ENCODE measurements at places on chromosomes 16 and 17.

DNA sequence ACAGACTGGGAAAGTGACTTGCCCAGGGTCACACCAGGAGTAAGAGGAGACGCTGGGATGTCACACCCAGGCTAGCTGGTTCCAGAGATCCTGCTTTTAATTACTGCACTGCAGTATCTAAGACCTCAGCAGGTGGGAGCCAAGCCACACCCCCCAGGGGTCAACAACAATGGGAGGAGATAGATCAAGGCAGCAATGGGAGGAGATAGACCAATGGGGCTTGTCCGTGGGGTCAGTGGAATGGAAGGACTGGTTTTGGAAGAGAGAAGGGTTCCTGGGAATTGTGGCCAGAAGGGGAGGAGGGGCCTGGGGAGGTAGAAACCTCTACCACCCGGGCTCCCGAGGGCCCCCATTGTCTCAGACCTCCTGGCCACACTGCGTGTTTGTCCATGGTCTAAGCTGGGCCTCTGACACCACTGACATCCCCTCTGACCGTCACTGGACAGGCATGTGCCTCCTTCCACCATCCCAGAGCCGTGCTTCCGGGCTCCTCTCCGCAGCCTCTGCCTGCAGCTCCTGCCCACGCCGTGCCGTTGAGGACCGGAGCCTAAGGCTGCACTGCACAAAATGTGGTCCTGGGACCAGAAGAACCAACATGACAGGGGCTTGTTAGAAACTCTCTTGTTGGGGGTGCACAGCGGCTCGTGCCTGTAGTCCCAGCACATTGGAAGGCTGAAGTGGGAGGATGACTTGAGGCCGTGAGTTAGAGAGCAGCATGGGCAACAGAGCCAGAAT lies 69.8 kb upstream of the RPH3AL start:
- no peak for DNase-seq

DNA sequence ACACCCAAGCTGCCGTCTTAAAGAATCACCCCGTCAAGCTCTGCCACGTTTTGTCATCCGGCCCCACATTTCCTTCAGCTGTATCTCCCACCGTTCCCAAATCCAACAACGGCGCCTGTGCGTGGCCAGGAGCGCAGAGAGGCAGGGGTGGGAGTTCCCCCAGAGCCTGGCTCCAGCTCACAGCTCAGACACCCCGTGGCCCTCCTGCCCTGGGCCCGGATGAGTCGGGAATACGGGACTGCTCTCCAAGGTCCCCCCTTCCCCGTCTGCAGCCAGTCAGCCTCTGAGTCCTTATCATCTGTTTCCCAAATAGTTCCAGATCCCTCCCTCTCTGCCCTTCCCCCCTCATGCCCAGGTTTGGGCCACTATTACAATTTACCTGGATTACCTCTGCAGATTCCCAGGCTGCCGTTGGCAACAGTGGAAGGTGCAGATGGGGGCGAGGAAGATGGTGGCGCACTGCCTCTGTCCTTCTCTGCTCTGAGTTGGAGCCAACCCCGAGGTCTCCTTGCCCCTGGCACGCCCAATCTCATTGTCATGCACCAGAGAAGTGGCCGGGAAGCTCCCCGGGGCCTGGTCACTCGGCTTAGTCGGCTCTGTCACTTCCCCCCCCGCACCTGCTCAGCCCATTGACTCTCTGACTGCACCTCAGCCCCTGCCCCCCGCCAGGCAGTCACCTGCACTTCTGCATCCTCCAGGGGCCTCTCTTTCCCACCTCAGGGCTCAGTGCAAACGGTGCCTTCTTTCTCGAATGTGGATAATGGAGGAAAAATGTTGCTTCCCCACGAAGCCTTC lies 18.3 kb upstream of the RPTOR start:
- DNase-seq = no peak

DNA sequence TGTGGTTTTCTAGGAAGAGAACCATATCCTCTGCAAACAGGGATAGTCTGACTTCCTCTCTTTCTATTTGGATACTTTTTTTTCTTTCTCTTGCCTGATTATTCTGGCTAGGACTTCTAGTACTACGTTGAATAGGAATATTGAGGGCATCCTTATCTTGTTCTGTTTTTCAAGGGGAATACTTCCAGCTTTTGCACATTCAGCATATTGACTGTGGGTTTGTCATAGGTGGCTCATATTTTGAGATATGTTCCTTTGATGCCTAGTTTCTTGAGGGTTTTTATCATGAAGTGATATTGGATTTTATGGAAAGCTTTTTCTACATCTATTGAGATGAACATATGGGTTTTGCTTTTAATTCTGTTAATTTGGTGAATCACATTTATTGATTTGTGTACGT lies 269.8 kb downstream of the MAP2K6 start:
- DNase-seq = no peak

- DNase-seq = no peak
Observed at GRCh38 chr17:1035546-1036170, 38.7 kb downstream of the TIMM22 start.

All from stimulated activated CD8-positive, alpha-beta memory T cell treated with anti-CD3 and anti-CD28 coated beads, Interleukin-7, amount 100 ng/mL, for 1 hour (primary cell).